NCI-H1105 (cell line): ENCODE measurements at places on chromosomes 7 and 10.

GRCh38 chr10:14487488-14487883, 156.8 kb upstream of the FRMD4A start:
- DNase-seq = no peak

DNA sequence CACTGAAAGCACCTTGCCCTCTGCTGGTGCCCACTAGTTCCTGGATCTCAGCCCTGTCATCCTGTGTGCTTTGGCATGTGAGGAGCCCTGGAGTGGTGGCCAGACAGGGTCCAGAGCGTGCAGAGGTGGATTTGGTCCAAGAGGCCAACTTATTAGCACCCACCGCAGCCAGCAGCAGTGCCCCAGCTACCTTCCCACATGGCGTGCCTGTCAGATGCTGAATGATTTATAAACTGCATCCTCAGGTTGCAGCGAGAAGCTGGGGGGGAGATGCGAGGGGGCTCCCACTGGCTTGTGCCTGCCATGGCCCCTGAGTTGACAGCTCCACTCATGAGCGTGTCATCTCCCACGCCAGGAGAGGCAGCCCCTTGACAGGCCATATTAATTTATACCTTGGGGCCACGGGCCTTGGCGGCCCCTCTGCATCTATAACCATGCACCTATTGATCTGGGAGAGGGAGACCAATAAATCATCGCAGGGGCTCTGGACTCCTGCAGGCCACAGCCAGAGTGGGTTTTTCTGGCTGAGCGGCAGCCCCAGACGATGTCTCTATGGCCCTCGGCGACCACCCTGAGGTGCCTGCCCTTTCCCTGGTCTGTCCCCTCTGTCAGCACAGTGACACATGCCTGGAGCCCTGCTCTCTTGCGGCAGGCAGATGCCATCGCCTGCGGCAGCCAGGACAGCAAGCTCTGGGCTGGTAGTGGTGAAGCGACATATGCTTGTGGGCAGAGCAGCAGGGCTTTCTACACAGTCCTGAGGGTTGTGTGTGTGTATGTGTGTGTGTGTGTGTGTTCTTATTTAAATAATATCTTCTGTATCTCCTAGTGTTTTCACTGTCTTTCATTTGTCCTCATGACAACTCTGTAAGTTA, 120.8 kb downstream of the CDH23 start:
- no peak for DNase-seq

- DNase-seq = no peak
These were observed 12.2 kb upstream of the ZNF746 start for GRCh38 chr7:149509774-149510173.

- DNase-seq = no peak
These were observed 10.5 kb upstream of the GATAD1 start for GRCh38 chr7:92436612-92437445.
